ENCODE measurements at places on chromosomes 6 and 20. TPM values are rescaled to one million over a fixed set of nuclear protein-coding genes. Genes with fewer than 3 reads are reported as not detected.

The CSNK2A1 gene
- total RNA-seq = 201 TPM

The FAM162B gene
- 5.6 TPM for total RNA-seq

The LAMA2 gene
- 72.8 TPM for total RNA-seq

The SLC32A1 gene
- 8.2 TPM for total RNA-seq

The CD93 gene
- 47.2 TPM for total RNA-seq

Measured in camera-type eye (tissue), 1 donor.